Hematopoietic multipotent progenitor cell treated with erythropoietin and hydrocortisone succinate and interleukin-3 and kit ligand, for 4 days (in vitro differentiated cells): ENCODE measurements at places on chromosomes 1 and 21.

GRCh38 chr1:94980582-94981574, 54.0 kb upstream of the CNN3 start:
- DNase-seq, result no peak

DNA sequence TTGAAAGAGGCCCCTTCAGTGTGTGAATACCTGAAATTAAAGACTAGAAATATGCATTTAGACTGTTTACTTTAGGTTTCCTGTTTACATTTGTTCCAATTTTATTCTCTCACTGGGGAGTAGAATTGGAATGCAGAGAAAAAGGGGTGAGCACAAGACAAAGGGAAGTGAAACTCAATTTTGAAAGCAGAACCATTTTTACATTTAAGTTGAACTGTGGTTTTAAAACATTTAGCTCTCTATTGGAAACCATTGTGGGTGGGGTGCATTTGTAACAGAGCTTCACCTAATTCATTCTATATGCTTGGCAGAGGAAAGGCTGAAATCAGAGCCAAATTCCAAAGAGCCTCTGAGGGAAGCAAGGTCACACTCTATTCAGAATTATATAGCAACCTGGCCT, 235.3 kb upstream of the C1orf105 start:
- DNase-seq, result peak; percentile 9

DNA sequence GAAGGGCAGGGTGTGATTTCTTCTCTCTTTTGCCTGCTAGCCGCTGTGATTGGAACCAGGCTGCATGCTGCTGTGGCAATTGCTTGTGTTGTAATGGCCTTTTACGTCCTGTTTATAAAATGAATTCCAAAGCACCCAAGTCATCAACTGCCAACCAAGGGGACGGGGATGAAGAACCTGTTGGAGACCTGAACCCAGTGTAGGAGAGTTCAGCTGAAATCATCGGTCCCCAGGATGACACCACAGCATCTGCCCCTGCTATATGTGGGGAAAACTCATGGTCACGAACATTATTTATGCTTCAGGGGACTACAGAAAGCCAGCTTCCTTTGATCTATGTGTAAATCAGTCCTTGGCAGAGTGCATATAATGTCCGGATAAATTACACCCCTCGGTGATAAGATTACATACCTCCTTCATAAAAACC, 3.8 kb downstream of the TMEM167B start:
- DNase-seq, result no peak

DNA sequence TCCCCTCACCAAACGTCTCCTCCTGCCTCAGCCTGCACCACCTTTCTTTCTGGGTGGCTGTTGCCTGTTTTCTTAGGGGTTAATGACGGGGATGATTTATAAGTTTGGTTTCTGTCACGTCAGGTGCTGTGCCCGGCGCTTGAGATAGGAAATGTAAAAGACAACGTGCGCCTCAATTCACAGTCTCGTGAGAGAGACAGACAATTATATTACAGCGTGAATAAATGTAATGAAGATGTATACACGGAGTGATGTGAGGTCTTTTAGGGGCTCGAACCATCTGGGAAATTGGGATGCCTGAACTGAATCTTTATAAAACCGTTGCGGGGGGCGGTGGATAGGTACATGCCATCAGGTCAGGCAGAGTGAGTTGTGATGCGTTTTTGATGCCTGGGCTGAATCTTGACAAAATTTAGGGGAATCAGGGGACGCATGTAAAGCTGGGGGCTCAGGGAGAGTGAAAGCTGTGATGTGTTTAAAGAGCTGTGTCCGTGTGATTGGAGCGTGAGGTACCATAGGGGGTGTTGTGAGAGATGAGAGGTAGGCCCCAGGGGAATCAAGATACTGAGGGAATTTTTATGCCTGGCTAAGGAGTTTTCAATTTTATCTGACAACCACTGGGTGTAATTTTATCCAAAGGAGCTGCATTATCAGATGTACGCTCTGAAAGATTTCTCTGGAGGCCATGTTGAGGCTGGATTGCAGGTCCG, 831 bp downstream of the TIPRL start:
- peak; percentile 31 for DNase-seq

DNA sequence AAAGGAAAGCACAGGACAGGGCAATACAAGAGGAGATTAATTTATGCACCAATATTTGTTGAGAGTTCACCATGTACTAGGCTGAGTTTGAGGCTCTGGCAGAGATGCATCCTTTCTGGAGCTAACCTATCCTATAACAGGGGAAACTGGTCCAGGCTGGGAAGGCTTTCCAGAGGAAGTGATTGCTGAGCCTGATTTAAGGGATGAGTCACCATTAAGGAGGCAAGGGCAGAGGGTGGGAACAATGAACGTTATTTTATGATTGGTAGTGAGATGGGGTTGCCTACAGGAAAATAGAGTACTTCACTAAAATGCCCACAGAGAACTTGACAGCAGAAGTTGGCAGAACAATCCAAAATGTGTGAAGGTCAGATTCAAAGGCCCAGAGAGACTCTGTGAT, 141.4 kb downstream of the PLPP3 start:
- no peak for DNase-seq

DNA sequence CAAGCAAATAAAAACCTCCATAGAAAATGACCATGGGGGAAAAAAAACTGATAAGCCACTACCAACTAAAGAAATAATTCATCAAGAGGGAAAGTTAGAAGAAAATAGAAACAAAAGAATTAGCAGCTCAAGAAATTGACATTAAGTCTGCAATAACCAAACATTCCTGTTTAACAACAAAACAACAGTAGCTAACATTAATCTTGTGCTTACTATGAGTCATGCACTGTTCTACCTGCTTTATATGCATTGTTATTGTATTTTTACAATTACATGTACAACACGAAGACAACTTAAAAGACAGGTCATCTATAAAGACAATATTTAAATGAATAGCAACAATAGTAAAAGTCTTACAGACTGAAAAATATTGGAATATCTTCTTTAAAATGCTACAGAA, 34.4 kb upstream of the LRRC7 start:
- no peak for DNase-seq

GRCh38 chr1:32681509-32681908, 21.1 kb downstream of the SYNC start:
- no peak for DNase-seq

- no peak for DNase-seq
Observed at GRCh38 chr1:164618202-164618564, 59.2 kb downstream of the PBX1 start.

DNA sequence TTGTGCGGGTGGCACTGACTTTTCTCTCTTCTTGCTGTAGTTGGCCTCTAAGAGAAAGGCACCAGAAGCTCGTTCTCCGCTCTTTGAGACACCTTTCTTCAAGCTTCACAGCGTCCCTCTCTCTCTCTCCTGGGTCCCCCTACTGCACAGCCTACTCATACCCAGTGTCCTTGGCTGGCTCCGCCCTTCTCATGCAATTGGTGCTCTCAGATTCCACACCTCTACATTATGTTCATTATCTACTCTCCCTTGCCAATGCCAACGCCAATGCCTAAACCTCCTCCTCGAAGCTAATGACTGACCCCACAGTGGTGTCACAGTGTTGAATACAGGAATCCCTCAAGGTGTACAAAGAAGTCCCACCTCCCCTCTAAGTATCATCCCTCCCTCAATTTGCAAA, 4.8 kb upstream of the DNAJC28 start:
- DNase-seq, result peak; percentile 43

- no peak for DNase-seq
Observed at GRCh38 chr1:157307491-157307890, 169.3 kb upstream of the ETV3 start.

DNA sequence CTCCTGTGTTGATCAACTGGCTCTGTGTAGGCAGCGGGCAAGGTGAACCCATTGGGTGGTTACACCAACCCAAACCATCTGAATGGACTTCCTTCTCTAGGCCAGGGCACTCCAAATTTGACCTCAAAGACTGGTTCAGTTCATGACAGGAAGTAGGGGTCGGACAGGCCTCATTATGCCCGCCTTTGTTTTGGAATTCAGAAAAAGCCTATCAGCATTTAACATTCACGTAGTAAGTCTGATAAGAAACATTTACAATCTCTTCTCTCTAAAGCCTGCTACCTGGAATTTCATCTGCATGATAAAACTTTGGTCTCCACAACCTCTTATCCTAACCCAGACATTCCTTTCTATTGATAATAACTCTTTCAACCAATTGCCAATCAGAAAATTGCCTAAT, 97.1 kb upstream of the ETV3 start:
- DNase-seq, result peak; percentile 46

- DNase-seq, result no peak
Observed at GRCh38 chr1:66320231-66320630, 213.7 kb upstream of the SGIP1 start.

- DNase-seq, result no peak
Observed at GRCh38 chr1:192603218-192603787, 27.7 kb downstream of the RGS1 start.

DNA sequence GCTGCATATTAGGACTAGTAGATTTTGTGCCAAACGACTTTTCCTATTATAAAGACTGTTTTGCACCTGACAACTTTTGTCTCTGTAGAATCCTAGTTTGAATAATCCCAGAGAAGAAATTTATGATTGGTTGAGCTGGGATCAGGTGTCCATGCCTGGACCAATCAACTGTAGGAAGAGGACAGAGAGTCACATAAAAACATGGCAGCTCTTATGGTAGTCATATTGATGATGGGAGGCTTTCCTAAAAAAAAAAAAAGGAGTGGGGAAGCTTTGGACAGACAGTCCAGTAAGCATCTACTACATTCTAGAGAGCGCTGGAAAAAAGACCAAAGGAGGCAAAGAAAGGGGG, 30.7 kb upstream of the IGSF3 start:
- DNase-seq, result no peak

DNA sequence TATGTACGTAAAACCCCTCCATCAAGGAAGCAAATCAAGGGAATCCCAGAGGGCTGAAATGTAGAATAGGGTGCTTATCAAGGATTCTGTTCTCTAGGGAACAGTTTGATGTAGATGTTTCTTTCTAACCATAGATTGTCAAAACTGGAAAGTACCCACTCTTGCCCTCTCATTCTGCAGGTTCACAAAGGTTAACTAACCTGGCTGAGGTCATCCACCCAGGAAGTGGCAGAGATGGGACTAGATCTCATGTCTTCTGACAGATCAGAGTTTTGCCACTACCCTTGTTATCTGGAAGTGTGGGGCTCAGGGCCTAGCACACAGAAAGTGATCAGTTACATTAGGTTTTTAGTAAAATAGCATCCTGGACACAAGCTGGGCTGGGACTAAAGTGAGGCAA, 47.4 kb downstream of the GFI1 start:
- DNase-seq, result no peak

DNA sequence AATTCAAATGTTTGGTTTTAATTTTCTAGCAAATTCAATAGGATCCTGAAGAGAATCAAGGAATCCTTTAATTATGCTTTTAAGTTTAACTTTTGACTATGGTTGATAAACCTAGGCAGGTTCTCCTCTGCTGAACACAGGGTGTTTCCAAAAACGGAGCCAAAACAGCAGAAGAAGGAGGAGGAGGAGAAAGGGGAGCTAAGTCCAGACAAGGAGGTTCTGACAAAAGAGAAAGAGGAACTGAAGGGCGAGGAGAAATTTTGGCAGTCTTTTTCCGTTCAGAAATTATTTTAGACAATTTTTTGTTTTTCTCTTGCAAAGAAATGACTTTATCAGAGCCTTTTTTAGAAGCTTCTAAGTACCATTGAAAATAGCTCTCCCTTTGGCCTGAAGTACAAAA, 33.2 kb upstream of the FNBP1L start:
- peak; percentile 47 for DNase-seq

DNA sequence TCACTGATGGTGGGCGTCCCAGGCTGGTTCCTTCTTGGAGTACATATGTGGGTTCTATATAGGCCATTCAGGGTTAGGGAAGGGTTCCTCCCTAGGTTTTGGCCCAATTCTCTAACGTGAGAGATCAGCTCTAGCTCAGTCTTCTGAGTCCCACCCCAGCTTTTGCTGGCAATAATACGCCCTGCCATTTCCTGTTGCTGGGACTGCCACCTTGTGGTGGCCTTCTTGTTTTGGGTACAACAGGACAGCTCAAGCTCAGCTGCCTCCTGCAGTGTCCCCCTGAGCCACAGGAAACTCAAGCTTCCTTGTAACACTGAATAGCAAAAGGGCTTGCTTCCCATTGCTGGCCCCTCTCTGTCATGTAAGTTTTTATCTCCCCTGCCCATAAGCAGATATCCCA, 77.8 kb downstream of the BACH1 start:
- peak; percentile 88 for DNase-seq

DNA sequence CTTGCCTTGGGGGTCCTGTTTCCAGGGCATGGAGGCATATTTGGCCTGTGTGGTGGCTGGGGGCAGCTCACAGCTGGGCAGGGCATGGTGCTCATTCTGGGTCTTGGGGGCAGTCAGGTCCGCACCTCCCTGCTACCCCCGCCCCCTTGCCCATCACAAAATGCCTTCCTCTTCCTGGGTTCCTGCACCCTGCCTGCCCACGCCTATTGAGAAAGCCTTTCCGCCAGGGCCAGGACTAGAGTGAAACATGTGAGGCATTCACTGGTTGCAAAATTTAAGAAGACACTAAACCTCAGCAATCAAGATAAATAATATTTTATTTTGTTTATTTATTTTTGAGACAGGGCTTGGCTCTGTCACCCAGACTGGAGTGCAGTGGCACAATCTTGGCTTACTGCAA, 19.7 kb downstream of the PTAFR start:
- peak; percentile 57 for DNase-seq

DNA sequence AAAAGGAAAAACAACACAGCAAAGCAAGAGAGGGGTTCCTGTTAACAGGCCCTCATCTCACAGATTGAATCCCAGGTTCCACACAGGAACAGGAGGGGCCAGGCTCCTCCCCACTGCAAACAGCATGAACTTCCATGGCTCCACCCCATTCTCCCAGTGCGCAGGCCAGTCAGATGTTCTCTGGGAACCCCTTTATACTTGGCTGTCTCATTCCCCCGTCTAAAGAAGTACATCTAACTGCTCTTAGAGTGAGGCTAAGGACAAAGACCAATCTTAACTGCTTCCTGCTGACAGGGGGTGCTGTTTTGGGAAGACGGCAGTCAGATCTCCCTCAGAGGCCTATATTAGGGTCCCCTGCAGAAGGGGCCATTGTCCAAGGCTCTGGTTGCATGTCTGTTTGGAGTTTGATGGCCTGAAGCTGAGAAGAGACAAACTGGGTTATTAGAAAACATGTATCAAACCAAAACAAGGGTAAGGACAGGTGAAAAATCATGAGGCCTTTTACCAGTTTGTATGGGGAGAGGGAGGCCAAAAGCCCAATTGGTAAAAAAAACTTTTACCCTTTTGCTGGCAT, 10.5 kb upstream of the NASP start:
- DNase-seq, result no peak

- peak; percentile 91 for DNase-seq
Observed at GRCh38 chr1:38005195-38006007, at the start of gene FHL3. TSS of gene FHL3 (minus strand) at chr1:38005514. CDS start at chr1:37999412, 6,102 bp downstream.

DNA sequence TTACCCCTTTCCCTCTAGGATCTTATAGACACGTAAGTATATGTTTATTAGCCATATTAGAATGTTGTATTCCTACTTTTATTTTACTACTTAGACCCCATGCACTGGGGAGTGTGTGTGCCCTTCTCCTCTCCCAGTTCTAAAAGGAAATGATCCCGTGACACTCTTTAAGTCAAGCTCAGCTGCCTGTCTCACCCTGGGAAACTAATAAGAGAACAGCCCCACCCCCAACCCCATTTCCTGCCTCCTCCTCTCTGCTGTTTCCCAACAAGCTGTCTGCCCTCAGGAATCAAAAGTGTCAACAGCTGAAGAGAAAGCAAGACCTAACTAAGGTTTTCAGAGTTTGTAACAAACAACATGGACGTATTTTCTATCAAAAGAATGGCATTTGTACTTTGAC, 92.6 kb upstream of the VAV3 start:
- peak; percentile 39 for DNase-seq
